Jurkat, Clone E6-1 (cell line): ENCODE measurements at places on chromosomes 4 and X.

GRCh38 chrX:12751887-12752286 lies 39.3 kb upstream of the PRPS2 start:
- no peak for DNase-seq

- DNase-seq: no peak
Measured at GRCh38 chrX:74797338-74797887, 127.8 kb downstream of the NEXMIF start.

DNA sequence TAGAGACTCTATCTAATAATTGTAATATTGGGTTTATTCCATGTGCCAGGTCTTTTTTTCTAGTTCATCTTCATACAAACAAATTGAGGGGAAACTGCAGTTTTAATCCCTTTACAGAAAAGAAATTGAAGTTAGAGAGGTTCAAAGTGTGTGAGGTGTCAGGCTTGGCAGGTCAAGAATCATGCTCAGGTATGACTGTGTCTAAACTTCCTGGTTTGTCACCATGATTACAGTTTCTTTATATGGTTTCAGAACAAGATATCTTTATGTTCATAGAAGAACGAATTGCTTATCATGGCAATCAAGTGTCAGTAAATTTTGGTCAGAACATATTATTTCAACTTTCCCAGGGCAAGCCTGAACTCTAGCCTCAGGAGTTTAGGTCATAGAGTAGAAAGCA lies 460.4 kb downstream of the RAPGEF2 start:
- no peak for DNase-seq

DNA sequence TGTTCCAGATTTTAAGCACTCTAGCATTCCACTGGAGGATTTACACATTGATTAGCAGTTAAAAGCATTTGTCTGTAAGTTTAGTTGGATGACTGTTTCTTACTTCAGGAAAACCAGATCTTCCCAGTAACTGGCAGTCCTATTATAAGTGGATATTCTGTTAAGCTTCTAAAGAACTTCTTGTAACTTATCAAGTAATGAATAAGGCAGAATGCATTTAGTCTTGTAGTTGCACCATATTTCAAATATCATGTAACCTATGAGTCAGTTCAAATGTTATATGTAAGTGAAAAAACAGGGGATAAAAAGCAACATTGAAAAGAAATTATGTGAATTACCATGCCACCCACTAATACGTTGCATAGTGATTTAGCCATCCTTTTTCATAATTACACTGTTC lies 30.2 kb upstream of the TENM3 start:
- DNase-seq: no peak

GRCh38 chr4:17173300-17173699 lies 274.9 kb upstream of the LDB2 start:
- no peak for DNase-seq

GRCh38 chrX:115649461-115650063 lies 88.6 kb downstream of the PLS3 start:
- no peak for DNase-seq

- no peak for DNase-seq
Measured at GRCh38 chr4:110124711-110125110, 73.7 kb downstream of the ELOVL6 start.

DNA sequence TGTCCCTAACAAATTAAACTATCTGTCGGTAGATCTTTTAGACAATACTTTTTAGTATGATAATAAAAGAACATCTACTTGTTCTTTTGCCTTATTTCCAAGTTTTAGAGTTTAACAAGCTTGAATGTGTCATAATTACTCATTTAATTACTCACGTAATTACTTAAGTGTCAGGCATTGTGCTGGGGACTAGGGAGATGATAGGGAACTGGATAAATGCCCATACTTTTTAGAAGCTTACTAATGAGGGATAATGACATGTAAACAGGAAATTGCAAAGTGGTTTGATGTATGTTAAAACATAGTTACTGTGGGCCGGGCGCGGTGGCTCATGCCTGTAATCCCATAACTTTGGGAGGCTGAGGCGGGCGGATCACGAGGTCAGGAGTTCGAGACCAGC lies 158.3 kb downstream of the DMD start:
- no peak for DNase-seq

- DNase-seq: no peak
Measured at GRCh38 chrX:81414630-81415029, 212.7 kb downstream of the SH3BGRL start.

- DNase-seq: no peak
Measured at GRCh38 chrX:6768881-6769280, 234.0 kb upstream of the VCX3A start.

DNA sequence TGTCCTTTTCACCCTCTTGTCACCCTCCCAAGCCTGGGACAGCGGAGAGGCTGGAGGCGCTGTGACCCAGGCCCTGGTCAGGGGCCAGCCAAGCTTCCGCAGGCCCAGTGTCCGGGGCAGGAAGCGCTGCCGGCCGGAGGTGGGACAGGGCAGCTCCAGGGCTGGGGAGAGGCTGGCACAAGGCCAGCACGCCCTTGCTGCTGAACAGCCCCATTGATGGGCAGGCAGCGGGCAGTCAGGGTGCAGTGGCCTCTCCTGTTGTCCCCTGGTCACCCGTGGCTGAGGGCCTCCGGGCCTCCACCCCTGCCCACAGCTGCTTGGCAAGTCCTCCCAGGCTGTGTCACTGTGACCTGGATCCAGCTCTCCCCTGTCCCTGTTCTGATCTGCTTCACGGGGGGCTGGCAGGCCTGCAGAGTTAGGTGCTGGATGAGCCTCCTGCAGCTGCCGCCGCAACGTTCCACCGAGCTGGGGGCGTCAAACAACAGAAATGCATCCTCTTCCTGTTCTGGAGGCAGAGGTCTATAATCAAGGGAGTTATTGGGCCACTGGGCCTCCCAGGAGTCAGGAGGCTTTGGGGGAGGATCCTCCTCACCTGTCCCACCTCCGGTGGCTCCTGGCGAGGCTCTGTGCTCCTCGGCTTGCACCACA lies 107.9 kb downstream of the PSAPL1 start:
- no peak for DNase-seq

DNA sequence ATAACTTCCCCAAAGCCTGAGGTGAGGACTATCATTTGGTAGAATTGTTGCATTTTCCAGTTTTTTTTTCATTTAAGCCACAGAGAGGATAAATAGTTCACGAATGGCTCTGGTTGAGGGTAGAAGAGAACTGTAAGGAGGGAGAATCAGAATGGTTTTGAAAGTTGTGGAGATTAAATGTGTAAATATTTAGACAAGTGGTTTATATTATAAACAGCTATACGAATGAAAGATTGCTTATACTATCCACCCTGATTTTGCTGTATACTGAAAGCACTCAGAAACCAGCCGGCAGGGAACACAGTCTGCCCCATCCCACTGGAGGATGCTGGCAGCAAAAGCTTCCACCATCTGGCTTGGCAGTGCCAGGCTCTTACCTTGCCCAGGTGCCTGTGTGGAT lies 341.1 kb downstream of the RAPGEF2 start:
- no peak for DNase-seq

- DNase-seq: no peak
Measured at GRCh38 chrX:152614791-152615190, 22.9 kb upstream of the GABRQ start.

DNA sequence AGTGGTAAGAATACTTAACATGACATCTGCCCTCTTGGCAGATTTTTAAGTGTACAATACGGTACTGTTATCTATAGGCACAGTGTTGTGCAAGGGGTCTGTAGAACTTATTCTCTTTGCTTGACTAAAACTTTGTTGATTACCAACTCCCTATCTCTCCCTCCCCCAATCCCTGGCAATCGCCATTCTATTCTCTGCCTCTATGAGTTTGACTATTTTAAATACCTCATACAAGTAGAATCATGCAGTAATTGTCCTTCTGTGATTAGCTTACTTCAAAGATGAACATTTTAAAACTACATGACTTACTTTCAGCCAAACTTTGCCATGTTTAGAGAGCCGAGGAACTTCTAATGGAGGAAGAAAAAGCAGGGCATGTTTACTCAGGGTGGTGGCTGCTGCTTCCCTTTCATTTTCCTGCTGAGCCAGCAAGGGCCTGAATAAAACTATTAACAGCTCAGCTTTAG lies 62.4 kb downstream of the APOO start:
- DNase-seq: no peak

DNA sequence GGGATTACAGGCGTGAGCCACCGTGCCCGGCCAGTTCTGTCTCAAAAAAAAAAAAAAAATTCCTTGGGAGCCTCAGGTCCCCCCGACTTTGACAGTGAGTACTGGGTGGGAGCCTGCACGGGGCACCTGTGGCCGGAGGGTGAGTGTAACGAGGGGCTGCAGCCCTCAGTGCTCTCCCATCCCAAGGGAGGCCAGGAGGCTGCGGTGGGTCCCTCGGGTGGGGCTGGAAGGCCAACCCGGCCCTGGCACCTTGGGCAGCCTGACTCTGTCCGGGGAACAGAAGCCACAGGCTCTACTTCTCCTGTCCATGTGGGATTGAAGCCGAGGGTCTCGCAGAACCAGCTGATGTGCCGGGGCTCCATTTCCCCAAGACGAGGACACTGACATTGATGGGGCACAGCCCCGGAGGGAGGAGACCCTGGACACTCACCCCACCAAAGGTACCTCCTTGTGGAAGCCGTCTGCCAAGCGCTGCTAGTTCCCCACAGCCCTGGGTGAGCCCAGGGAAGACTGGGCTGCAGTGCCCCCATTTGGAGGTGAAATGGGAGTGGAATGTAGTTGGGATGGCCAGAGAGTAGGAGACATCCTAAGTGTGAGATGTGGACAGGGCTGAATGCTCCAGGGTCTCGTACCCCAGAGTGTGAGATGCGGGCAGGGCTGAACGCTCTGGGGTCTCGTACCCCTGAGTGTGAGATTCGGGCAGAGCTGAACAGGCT lies 2.3 kb upstream of the SLC26A1 start:
- no peak for DNase-seq

- DNase-seq: no peak
Measured at GRCh38 chr4:140296335-140297220, 76.9 kb upstream of the SCOC start.

DNA sequence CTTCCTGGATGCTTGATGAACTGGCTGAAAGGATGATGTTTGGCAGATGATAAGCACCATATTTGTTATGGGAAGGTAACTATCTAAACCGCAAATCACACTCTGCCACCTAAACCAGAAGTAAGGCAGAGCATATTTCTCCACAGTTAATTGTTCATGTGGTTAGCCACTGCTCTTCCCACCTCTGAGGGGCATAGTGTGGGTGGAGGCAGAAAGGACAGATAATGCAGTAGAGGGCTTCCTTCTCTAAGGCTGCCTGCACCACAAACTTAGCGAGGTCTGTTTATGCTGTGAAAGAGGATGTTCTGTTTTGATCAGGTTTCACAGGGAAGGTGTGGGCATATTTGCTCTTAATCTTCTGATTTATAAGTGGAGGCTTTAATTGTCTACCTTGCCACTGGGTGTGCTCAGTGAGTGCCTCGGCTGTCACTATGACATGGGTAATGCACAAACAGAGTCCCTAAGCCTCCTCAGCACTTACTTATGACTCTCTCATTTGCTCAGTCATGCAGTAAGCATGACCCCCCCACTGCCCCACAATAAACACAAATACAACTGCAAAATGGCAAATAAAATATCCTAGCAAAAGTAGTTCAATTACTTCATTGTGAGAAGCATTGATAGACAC lies 401.0 kb downstream of the TMA16 start:
- DNase-seq: peak; percentile 98

GRCh38 chr4:10159671-10160070 lies 43.1 kb upstream of the WDR1 start:
- no peak for DNase-seq

- DNase-seq: no peak
Measured at GRCh38 chrX:17587366-17587765, 149.9 kb upstream of the SCML1 start.

DNA sequence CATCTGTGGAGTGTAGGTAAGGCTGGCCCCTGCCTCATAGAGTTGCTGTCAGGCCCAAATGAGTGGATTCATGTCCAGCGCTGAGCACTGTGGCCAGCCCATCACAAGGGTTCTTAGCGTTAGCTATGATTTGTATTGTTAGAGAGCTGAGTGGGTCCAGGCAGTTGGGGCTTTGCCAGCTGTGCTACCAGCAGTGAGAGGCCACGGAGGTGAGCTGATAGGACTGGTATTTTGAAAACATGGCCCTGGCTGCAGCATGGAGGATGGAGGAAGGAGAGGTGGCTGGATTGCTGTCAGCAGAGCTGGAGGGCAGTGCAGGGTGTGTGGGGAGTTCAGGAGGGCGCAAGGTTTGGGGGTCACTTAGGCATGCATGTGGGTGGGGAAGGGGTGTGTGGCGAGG lies 69.8 kb downstream of the PSAPL1 start:
- no peak for DNase-seq

GRCh38 chrX:133921764-133922389 lies 63.5 kb downstream of the GPC3 start:
- DNase-seq: peak; percentile 34

DNA sequence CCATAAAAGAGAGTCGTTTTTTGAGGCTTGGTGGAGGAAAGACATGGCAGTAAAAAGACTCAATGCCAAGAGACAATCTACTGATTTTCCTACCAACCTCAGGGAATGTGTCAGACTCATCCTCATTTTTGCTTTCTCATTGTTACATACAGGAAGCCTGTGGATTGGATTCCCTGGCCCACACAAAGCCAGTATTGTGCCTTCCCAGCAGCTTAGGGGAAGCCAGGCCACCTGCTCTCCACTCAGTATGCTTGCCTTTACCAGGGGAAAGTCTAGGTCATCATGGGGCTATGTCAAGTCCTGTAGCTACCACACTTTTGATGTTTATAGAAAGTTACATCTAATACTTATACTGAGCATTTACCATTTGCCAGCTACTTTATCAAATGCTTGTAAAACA lies 11.0 kb downstream of the BMX start:
- no peak for DNase-seq

GRCh38 chr4:25563071-25563564 lies 92.5 kb upstream of the SLC34A2 start:
- DNase-seq: no peak

DNA sequence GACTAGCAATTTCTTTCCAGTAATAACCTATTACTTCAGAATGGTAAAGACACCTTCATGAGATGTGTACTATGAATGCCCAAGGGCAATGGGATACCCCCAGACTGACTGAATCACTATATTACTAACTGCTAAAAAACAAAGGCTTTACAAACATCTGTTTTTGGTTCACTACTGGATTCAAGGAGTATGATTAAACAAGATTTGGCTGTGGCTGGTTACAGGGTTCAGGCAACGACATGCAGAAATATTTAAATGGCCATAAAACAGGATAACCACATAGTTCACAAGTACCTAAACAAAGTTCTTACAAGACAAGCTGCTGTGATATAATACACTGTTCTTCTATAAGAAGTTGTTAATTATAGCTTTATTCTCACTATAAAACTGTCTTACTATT lies 128.2 kb downstream of the FRYL start:
- DNase-seq: no peak

- no peak for DNase-seq
Measured at GRCh38 chr4:17029432-17029831, 131.0 kb upstream of the LDB2 start.

GRCh38 chr4:156837625-156838345 lies 133.8 kb downstream of the PDGFC start:
- no peak for DNase-seq

- DNase-seq: peak; percentile 19
Measured at GRCh38 chr4:183256756-183257385, 63.2 kb downstream of the CLDN22 start.

GRCh38 chr4:78732332-78733104 lies 43.6 kb upstream of the BMP2K start:
- DNase-seq: no peak
